SHP77 (cell line): ENCODE measurements at places on chromosomes 7 and 10.

DNA sequence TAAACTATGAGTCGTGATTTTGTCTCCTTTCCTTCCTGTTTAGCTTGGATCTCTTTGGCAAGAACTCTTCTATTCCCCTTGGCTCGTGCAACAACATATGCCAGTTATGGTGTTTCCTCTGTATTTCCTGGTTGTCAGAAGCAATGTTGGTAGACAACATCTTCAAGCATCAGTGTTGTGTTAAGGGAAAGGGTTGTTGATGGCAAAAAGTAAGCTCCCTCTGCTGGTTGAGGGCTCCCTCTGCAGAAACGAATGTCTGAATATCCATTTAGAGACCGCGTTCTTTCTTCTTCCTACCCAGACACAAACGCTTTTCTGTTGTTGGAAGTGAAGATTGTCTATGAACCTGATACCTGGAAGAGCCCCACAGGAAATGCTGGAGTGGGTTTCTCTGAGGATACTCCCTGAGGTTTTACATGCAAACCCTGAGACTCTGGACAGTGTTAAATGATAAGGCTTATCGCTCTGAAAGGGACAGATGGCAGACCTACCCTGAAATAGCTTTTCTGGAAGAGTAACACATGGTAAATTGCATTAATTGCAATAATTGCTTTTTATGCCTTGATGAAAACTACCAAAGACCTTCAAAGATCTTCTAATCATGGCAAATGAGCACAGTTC, 23.5 kb upstream of the C1QL3 start:
- DNase-seq = peak; percentile 43

- no peak for DNase-seq
These were observed 217.9 kb downstream of the SFMBT2 start for GRCh38 chr10:7192831-7193361.

DNA sequence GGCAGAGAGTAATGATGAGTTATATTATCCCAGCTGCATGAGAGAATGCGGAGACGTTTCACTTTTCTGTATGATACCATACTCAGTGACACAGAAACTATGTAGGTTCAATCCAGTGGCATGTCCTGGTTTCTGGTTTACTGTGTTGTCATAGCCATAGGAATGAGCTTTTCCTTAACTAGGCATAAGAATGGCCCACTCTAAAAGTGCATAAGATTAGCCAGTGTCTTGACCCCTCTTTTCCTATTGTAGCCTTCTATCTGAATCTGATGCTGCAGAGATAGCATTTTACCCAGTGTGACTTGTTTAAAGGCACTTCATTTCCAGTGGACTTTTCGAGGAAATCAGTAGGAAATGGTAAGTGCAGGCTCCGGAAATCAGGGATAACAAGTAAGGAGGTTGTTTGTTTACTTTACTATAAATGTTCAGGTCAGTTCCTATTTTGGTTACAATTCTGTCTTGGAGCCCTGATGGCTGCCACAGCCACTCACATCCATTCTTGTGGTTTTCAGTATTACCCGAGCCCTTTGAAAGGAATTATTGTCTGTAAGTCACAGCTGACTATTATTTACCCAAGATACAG, 70.5 kb downstream of the SEMA3A start:
- no peak for DNase-seq

GRCh38 chr10:121787169-121787568, 140.7 kb downstream of the ATE1 start:
- no peak for DNase-seq

DNA sequence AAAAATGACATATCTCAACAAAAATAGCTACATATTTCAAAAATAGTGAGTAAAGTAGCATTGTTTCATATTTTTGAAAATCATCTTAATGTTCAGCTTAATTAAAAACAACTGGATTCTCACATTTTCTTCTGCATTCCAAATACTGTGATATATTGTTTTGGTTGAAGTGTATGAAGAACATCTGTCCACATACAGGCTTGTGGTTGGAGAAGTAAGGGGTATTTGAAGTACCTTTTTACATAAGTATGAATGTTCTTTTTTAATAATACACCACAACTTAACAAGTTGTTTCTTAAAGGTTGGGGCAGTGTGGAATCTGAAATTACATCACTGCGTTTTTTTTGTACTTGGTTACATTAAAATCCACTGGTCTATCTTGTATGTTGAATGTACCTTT, 442.5 kb downstream of the KIF20B start:
- no peak for DNase-seq

DNA sequence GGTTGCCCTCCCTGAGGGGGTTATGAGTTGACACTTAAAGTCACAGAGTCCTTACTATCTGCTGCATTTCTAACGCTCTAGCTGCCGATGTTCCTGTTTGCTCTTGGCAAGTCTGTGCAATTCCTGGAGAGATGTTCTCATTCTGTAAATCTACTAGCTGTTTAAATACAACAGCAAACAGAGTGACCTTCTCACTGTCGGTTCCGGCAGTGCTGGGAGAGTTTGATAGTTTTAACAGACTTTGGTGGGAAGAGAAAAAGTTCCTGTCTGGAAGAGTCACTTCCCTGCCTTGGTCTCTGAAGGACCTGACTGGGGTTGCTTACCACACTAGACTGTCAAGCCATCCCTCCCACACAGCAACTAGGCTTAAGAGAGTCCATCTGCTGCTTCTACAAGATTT, 63.3 kb upstream of the ELMO1 start:
- no peak for DNase-seq

- no peak for DNase-seq
These were observed 12.2 kb downstream of the CLRN3 start for GRCh38 chr10:127880557-127880956.

DNA sequence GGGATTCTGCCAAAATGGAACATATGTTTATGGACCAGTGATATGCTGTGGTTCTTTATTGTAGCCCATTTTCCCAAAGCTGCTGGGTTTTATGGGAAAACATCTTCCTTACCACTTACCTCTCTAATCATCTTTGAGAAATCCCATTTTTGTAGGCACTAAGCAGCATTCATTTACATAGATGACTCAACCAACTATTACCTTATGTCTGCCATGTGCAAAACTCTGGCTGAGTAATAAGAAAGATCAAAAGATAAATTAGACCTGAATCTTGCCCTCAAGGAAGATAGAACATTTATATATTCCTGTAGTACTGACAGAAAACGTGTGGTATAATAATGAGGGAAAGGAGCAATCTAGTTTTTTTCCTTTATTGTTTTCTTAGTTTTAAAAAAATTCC, 24.3 kb downstream of the CBLL1 start:
- DNase-seq = no peak

GRCh38 chr10:88754287-88754686, 5.5 kb upstream of the LIPN start:
- DNase-seq = no peak

GRCh38 chr7:55306331-55306730, 58.8 kb upstream of the LANCL2 start:
- no peak for DNase-seq

DNA sequence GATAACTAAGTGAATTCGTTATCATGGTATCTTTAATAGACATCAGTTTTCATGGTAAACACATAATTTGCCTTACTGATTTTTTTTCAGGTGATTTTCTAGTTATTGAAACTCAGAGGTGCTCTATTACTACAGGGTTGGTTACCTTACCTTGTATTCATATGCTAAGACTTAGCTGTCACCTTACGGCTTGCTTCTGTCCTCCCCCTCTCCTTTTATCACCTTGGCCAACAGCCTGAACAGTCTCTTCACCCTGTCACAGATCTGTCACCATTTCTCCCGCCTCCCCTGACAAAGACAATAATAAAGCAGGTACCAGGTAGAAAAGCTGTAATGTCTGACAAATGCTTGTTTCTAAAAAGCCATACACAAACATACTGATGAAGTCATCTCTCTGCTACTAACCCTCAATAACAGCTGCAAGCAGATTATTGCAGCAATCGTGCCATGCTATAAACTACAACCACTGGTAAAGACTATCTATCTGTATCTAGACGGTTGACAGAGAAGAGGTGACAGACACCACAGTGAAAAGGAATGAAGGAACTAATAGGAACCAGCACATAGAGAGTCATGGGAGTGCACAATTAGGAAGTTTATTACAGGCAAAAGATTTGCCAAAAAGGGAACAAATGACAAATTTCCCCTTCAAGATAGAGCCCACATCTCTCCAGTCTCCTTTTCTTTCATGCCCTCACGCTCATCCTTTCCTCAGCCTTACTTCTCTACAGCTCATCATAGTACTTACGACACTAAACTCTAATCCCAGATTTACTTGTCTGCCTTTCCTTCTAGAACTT, 57.2 kb downstream of the ARHGAP12 start:
- DNase-seq = no peak

DNA sequence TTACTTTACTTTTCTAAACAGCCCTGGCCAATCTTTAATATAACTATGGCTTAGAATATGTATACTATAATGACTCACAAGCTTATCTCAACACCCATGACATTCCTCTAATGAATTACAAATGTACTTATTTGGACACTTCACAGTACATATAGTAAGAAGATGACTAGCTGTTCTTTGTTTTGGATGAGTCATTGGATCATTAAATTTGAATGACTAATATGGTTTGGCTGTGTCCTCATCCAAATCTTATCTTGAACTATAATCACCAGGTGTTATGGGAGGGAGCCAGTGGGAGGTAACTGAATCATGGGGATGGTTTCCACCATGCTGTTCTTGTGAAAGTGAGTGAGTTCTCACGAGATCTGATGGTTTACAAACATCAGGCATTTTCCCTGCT, 807.5 kb upstream of the SORCS1 start:
- no peak for DNase-seq

GRCh38 chr7:95046494-95047240, 139.3 kb downstream of the PPP1R9A start:
- DNase-seq = no peak

- DNase-seq = no peak
These were observed 154.1 kb downstream of the NRP1 start for GRCh38 chr10:33180390-33180789.

DNA sequence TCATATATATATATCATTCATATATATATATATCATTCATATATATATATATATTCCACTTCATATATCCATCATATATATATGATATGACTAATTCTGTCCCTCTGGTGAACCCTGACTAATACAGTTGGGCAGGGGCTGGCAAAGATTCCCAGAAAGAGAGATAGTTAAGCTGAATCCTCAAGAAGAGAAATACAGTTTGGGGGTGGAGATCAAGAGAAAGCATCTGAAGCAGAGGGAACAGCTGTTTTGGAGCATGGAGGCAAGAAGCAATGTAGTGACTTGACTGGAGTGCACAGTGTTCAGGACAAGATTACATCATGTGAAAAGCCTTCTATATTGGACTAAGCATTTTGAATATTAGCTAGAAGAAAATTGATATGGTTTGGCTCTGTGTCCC, 540.7 kb downstream of the MAGI2 start:
- no peak for DNase-seq

DNA sequence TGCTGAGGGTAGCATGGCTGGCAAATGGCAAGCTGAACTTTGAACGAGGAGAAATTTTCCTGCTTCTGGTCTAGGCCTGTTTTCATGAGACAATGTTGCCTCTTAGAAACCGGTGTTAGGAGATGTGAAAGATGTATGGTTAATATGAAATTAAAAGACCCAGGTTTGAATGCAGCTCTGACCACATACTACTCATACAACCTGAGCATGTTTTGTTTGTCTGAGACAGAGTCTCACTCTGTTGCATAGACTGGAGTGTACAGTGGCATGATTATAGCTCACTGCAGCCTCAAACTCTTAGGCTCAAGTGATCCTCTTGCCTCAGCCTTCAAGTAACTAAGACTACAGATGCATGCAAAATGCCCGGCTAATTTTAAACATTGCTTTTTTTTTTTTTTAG, 193.4 kb upstream of the FZD8 start:
- no peak for DNase-seq

DNA sequence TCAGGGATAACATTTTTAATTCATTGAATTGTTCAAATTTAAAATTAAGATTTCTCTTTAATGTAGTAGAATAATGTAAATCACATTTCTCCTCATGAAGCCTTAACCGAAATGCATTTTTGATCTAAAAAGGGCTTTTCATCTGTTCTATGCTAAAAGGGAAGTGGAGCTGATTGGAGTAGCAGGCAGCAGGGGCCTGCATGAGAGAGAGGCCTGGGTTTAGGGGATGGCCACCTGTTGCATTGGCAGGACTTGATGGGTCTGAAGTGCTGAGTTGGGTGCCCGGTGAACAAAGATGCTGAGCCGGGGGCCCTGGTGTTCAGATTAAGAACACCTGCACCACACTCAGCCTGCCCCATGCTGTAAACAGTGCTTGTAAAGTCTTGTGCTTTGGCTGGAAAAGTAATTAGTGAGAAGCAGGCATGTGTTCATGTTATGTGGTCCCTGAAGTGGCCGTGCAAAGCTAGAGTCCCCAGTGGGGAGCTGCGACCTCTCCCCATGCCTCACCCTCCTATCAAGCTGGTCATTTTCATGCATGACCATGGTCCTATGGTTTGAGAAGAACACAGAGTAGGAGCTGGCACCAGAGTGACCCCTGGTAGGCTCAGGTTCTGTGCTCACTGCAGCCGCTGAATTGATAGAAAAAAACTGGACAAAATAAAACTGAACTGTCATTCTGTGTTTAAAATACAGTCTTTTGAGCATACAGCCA, 124.3 kb downstream of the ADCY1 start:
- no peak for DNase-seq

GRCh38 chr7:112938863-112939573, 147.6 kb downstream of the GPR85 start:
- no peak for DNase-seq

DNA sequence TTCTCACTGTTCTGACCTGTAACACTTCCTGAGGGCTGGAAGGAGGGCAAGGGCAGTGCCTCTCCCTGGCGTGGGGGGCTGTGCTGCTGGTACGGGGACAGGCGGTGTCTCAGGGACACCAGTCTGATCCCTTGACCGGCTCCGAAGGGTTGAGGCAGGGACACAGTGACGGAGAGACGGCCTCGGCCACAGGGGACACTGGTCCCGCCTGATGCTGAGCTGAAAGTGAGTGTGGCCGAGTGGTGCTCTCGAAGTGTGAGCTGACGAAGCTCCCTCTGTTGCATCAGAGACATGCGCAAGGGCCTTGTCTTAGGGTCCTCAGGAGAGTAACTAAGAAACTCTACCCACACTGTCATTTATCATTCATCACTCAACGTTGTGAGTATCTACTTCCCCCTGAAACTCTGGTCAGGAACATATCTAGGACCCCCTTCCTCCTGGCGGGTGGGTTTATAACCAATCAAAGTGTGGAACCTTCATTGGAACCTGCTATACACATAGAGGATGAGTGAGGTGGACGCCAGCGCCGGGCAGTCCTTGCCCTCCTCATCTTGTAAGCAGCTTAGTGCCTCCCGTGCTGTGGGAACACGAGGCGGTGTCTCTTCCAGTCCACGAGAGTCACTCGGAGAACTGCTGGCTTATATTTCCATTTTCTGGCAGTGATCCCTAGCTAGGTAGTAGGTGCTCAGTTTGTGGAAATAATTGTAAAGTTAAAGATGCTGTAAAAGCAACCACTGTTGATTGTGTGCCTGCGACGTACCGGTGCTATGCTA, 283.1 kb downstream of the DNAJB6 start:
- no peak for DNase-seq

DNA sequence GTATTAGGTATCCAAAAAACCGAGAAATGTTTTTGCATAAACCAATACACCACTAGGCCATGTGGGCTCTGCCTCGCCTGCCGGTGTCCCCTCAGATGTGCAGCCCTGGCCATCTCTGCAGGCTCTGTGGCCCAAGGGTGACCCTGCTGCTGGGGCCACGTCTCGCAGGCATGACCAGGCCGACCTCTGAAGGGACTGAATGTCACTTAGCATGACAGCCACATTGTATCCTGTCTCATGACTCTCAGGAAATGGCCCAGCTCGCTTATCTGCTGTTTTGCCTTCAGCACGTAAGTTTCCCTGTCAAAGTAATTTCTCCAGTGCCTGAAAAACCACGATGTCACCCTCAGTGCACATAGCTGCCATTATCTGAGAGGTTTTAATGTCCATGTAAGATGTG, 49.5 kb upstream of the ZNF32 start:
- DNase-seq = no peak
